HTR-8/SVneo (cell line): ENCODE measurements at places on chromosomes 12 and 14.

GRCh38 chr14:89674936-89675335 lies 257.9 kb upstream of the FOXN3 start:
- DNase-seq, result no peak

DNA sequence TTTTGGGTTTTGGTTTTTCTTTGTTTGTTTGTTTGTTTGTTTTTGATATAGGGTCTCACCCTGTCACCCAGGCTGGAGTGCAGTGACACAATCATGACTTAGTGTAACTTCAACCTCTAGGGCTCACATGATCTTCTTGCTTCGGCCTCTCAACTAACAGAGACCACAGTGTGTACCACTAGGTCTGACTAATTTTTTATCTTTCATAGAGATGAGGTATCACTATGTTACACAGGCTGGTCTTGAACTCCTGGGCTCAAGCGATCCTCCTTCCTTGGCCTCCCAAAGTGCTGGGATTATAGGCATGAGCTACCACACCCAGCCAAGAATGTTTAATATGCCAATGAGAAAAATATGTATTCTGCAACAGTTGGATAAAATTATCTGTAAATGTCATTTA lies 29.6 kb upstream of the USP15 start:
- DNase-seq, result no peak

DNA sequence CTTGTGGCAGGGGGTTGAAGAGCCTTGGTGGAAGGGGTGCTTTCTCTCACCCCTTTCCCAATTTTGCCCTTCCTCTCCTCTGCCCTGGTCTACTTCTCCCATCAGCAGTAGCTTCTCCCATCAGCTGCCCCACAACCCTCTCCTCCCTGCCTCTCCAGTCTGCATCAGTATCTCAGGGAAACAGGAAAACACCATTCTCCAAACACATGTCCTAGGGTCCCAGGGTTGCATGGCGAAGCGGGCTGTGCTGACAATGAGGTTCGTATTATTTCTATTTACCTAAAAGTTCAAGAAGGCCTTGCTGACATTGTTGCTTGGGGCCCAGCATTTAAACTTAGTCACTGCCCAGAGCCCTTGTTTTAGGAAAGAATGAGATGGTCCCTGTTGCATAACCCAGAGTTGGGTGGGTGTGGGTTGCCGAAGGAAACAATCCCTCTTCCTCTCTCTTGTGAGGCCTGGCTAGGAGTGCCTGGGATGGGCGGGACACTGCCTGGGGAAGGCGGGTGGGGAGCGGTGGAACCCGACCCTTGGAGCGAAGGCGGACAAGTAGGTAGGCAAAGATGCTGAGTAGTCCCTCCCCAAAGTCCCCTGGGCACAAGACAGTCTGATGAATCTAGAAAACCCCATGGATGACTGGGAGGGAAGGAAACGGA lies 1.3 kb upstream of the IGFBP6 start:
- DNase-seq, result peak; percentile 41

GRCh38 chr12:130981074-130981742 lies 27.5 kb downstream of the ADGRD1 start:
- no peak for DNase-seq

DNA sequence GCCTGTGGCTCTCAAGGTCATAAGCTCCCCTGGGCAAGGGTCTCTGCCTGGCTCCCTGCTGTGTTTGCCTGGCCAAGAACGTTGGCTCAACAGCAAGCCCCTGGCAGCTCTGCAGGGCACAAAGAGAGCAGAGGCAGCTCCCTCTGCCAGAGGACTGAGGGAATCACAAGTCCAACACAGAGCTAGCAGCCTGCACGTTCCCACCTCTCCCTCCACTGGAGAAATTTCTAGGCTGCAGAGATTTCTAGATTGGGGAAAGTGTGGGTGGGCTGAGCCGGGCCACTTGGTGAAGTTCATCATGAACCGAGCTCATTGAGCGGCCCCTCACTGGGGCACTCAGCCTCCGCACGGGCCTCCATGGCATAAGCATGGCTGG lies 19.8 kb downstream of the ZFYVE21 start:
- no peak for DNase-seq

- no peak for DNase-seq
Measured at GRCh38 chr12:53761306-53761705, 9.5 kb upstream of the CISTR start.

GRCh38 chr12:123266679-123267277 lies 4.9 kb downstream of the CDK2AP1 start:
- DNase-seq, result no peak

DNA sequence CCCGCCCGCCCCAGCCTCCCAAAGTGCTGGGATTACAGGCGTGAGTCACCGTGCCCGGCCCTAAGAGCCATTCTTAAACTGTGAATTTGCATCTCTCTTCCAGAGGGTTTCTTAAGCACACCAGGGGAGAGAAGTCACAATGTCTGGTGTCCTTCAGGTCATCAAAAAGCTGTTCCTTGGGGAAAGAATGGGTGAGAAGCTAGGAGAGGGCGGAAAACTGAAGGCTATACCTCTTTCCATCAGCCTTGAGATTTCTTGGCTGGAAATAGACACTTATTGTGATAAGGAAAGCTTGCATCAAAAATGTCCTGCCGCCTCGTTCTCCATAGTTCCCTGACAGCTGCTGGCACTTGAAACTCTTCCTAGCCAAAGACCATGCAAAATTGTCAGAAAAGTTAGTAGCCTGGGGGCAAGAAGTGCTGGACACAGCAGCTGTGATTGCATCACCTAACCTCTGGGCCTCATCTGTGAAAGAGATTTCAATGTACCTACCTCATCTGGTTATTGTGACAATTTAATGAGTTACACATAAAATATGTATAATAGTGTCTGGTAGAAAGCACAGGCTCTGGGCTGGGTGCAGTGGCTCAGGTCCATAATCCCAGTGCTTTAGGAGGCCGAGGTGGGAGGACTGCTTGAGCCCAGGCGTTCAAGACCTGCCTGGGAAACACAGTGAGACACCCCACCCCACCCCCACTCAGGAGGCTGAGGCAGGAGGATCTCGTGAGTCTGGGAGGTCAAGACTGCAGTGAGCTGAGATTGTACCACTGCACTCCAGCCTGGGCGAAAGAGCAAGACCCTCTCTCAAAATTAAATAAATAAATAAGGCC lies 9.7 kb upstream of the UBC start:
- DNase-seq, result peak; percentile 40

DNA sequence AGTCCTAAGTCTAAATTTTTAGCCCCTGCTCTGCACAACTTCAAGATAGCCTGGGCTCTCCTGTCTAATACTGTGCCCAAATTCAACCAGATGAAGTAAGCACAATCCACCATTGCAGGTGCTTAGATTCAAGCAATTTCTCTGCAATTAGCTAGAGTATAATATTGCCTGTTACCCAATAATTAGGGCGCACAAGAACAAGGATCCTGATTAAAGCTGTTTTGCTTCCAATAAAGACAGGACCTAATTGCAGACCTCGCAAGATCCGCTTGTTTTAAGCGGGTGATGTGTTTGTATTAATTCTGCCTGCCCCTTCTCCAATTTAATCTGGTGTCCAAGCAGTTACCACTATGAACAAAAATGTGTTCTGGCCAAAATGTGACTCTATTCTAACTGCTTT lies 1268.9 kb upstream of the TMEM132C start:
- no peak for DNase-seq

DNA sequence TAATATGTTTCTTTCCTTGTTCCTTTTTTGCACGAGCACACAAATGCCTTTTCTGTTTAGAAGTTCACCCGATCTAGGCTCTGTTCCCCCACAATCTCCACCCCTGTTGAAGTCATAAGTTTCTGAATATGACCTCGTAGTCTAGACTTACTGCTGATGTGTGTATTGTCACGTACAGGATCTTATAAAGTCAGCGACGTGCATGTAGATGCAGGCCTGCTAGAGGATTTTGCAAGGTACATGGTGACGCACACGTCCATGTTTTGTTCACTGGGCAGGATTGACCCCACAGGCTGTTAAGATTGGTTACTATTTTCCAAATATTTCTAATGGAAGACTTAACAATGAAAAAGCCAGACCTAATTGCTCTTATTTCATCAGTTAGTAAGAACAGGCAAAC lies 46.2 kb upstream of the CCDC91 start:
- DNase-seq, result no peak

DNA sequence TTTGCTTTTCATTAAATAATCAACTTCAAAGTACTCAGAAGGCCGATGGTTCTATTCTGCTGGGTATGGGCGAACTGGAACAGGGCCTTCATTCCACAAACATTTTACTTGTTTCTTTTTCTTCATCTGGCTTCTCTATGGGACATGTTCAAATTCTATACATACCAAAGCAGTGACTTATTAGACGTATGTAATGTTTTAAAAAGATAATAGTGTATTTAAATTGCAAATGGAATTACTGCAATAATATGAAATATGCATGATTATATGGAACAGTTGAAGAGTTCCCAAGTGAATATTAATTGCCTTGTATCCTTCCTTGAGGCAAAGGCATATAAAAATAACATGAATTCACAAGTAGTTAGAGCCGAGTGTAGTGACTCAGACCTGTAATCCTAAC lies 75.5 kb downstream of the FAR2 start:
- DNase-seq, result no peak

DNA sequence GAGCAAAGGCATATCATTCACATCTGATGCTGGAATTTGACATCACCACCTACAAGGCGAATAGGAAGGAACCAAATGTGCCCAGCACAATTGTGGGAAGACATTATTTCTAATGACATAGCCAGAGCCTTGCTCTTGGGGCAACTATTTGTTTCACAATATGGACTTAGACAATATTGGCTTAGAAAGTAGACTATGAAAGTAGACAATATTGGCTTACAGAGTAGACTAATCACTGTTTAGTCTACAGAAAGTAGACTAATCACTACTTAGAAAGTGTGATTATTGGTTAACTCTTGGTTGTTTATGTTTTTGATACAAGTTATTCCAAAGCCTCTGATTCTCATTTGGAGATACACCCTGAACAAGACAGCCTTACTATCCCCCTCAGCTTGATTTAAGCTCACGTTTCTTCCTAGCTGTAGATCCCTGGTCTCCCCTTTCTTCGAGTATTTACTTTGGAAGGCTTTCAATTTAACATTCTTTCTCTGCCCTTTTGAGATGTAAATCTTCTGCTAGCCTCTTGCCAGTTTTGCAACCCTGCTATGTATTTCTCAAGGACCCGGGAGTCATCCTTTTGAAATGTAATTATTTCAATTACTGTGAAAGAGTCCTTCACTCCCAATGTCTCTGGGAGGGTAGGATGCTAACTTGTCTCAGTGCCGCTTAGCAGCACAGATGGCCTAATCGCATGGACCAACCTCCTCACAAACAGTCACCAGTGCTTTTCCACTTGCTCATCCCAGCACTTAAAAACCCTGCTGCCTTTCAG lies 843.2 kb downstream of the GALC start:
- no peak for DNase-seq

- no peak for DNase-seq
Measured at GRCh38 chr12:24212496-24212895, 263.0 kb upstream of the SOX5 start.

DNA sequence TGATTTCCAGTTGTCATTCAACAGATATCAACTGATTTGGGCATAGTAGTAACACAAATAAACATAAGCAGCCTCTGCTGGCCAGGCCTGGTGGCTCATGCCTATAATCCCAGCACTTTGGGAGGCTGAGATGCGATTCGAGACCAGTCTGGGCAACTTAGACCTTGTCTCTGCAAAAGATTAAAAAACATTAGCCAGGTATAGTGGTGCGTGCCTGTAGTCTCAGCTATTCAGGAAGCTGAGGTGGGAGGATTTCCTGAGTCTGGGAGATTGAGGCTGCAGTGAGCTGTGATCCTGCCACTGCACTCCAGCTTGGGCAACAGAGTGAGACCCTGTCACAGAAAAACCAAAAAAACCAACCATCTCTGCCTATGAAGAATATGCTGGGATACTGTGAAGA lies 7.1 kb downstream of the METAP2 start:
- DNase-seq, result no peak

- DNase-seq, result no peak
Measured at GRCh38 chr14:49545716-49546115, 40.5 kb downstream of the RPS29 start.

DNA sequence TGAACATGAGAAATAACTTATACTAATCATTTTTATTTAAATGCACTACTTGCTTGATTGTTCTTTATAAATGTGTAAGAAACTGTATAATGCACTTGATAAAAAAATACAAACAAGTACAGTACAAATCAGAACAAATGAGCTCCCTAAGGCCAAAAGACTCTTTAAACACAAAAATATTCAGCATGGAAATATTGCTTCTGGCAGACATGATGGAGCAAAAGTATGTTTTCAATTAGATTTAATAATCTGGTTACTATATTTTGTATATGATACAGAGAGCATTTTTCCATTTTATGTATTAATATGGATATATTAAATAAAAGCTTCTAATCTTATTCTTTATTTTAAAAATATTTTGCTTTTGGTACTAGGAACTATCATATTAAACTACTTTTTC lies 800.2 kb upstream of the LRFN5 start:
- DNase-seq, result no peak

- DNase-seq, result no peak
Measured at GRCh38 chr14:92880351-92880750, 42.6 kb upstream of the CHGA start.

DNA sequence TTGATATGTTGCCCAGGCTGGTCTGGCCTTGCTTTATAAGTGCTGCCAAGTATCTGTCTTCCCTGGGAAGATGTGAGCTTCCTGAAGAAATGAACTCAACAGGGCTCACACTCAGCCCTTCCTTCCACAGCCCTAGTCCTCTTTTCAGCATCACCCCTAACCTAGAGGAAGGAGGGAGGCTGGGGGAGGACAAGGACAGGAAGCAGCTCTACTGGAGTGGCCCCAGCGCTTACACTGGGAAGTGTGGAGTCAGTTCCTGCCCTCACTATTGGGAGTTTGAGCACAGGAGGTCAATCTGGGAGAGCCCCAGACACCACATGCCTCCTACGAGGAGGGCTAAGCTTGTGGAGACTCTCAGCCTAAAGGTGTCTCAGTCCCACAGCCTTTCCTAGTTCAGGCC lies 16.8 kb downstream of the GALNT6 start:
- DNase-seq, result no peak

DNA sequence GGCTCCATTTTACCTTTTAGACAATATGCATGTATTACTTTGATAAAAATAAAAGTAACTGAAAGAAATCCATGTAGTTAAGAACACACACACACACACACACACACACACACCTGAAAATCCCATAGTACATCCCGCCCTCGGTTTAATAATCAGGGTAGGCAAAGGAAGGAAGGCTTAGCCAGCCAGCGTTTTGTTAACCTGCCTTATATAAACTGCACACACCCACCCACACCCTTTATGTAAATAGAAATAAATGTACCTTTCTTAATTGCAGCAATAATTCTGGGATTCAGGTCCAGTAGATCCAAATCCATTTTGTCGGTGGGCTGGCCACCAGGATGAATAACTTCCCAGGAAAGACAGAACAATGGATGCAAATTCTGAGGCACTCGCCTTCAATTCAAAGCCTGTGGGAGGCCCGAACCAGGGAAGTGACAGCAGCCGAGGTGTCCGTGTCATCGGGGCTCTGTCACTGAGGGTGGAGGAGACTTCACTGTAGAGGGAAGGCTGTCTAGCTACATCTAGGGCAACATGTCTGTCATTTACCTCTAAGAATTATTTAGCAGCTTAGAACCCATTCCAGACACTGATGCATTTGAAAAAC lies 4.4 kb downstream of the XRCC3 start:
- DNase-seq, result no peak

- no peak for DNase-seq
Measured at GRCh38 chr14:97361958-97362357, 564.8 kb downstream of the VRK1 start.

GRCh38 chr14:51035611-51036192 lies 59.2 kb downstream of the TRIM9 start:
- DNase-seq, result no peak
